Endothelial cell (in vitro differentiated cells): ENCODE measurements at places on chromosomes 5 and 9.
A peak's percentile ranks its signal among the peaks of the same experiment; 100 is the strongest.

DNA sequence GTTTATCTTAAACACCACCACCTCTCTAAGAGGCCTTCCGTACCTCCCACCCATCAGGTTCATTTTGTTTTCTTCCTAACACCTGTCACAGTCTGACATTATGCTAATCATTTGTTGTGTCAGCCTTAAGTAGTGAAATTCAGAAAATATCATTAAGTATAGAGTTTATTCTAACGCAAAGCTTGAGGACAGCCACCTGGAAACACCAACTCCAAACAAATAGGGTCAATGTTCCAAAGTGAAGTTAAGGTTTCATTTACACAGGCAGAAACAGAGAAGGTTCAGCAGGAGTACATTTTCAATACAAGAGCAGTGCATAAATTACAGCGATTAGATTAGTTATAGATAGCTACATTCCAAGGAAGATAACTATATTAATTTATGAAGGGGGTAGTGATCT is 1.3 kb upstream of the SMC5 start:
- peak overlapping the region; percentile 31 for H3K4me3 ChIP-seq
- H3K27me3 ChIP-seq, result peaks cover 10% of the 10 kb centered on the region
- no peak for DNase-seq
- peaks cover 19% of the 10 kb centered on the region for H3K36me3 ChIP-seq
- peak overlapping the region; percentile 10 for H3K27ac ChIP-seq
- H3K4me1 ChIP-seq, result peaks cover 36% of the 10 kb centered on the region

GRCh38 chr5:74579215-74579614 is 61.3 kb downstream of the ENC1 start:
- H3K36me3 ChIP-seq, result no peaks in the 10 kb centered on the region
- H3K4me1 ChIP-seq, result peaks cover 26% of the 10 kb centered on the region
- no peak for DNase-seq

GRCh38 chr9:114304416-114305188 is 18.3 kb upstream of the ORM1 start:
- no peak overlapping the region for H3K27ac ChIP-seq
- peaks cover 5% of the 10 kb centered on the region for H3K27me3 ChIP-seq
- no peaks in the 10 kb centered on the region for H3K4me1 ChIP-seq
- DNase-seq, result no peak

DNA sequence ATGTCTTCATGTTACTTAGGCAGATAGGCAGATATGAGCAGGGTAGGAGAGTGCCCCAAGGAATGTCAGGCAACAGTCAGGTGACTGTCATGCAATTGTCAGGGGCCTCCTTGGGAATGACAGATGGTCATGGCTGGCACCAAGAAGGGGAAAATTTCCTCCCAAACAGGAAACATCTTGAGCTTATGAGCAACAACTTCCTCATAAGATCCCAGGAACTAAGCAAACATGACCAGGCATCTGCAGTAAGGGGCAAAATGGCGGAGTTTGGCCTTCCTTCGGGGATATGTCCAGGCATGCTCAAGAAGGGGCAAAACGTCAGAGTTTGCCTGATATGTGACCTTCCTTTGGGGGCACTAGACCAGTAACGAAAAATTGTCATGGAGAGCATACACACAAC is 591.8 kb downstream of the PDE4D start:
- DNase-seq, result no peak
- H3K4me1 ChIP-seq, result peaks cover 43% of the 10 kb centered on the region
- no peaks in the 10 kb centered on the region for H3K36me3 ChIP-seq
- H3K27ac ChIP-seq, result peak overlapping the region; percentile 82
- H3K27me3 ChIP-seq, result peaks cover 7% of the 10 kb centered on the region

DNA sequence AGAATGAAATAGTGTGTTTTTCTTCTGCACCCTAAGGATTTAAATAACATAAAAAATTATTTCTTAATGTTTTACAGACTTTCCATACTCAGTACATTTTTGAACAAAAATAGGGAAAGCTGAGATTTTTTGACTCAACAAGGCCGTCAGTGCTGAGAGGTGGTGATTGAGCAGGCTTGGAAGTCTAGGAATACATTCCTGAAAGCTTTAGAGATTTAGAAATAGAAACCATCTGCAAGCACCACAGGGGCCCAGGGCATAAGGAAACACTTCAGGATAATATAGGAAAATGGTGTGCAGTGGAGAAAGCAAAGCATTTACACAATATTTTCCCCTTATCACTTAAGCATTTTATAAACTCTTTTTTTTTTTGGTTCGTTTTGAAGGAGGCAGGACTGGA is 5.2 kb downstream of the BASP1 start:
- peaks cover 22% of the 10 kb centered on the region for H3K4me1 ChIP-seq
- no peak overlapping the region for H3K27ac ChIP-seq
- no peak overlapping the region for H3K4me3 ChIP-seq
